NCI-H187 (cell line): ENCODE measurements at places on chromosomes 4 and X.

DNA sequence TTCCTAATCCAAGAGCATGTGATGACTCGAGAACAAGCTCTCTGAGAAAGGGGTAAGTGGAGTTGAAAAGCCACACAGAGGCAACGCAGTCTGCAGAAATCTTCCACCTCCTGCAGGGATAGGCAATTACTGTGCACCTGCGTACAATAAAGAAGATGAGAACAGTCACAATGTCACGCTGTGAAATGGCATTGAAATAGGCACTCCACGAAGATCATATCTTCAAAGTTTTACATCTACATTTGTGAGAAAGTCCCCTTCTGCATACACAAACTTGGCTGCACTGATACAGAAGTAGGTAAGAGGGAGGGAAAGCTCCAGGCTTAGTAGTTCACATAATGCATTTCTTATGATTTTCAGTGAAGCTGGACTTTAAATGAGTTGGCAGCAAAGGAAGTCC, 27.1 kb downstream of the DDX60L start:
- peak; percentile 22 for DNase-seq

- DNase-seq, result no peak
Observed at GRCh38 chr4:36206603-36207311, 37.6 kb downstream of the ARAP2 start.

- no peak for DNase-seq
Observed at GRCh38 chr4:73068491-73069337, 802 bp downstream of the COX18 start.

DNA sequence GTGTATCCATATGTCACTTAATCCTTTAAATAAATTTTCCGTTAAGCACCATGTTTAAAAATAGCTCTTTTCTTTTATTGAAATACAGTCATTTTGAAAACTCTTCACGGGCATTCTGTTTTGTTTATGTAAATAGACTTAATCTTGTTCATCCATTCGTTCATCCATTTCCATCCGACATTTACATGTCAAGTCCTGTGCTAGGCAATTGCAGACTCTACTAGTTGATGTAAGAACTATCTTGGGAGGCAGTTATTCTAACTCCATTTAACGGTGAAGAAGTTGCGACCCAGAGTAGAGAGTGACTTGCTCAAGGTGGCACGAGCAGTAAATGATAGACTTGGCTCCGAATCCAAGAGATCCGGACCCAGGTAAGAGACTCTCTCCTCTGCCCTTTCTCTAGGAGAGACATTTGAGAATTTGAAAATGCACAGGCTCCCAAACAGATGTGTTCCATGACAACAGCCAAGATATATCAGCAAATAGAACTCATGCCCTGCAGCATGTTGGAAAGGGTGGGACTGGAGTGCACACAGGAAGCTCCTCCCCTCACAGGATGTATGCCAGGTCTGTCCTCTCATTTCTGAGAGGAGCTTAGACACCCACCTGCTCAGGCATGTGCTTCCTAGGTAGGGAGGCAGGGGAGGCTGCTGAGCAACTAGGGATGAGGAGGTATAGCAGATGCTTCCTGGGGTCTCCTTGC, 64.5 kb downstream of the DRD5 start:
- DNase-seq, result no peak

DNA sequence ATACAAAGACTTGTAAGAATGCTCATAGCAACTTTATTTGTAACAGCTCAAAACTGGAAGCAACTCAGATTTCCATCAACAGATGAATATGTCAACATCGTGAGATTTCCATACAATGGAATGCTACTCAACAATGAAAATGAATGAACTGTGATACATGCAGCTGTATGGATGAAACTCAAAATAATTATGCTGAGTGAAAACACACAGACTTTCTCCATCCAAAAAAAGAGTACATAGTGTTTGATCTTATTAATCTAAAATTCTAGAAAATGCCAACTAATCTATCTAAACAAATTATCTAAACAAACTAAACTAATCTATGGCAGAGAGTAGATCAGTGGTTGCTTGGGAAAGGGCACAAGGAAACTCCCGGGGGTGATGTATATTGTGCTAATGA, 42.7 kb downstream of the PPP1R2C start:
- no peak for DNase-seq

DNA sequence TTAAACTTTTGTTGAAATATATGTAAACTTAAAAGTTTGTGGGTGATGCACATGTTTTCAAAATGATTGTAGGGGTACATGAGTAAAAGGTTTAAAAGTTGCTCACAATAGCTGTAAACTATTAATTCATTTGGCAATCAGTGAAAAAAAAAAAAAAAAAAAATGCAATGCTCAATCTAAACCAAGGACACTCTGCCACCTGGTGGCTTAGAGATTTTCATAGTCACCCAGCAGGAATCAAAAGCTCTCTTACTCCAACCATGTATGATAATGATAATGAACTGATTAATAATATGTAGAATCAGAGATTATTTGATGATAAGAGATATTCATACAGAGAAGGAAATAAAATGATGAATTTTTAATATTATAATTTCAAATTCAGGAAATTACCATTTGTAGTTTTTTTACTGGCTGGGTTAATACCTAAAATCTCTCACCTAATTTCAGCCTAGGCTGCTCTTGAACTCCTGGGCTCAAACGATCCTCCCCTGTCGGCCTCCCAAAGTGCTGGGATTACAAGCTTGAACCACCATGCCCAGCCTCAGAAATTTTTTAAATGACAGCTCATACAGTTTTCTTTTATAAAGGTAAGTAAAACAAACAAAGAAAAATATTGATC, 46.9 kb upstream of the SLC25A4 start:
- no peak for DNase-seq

DNA sequence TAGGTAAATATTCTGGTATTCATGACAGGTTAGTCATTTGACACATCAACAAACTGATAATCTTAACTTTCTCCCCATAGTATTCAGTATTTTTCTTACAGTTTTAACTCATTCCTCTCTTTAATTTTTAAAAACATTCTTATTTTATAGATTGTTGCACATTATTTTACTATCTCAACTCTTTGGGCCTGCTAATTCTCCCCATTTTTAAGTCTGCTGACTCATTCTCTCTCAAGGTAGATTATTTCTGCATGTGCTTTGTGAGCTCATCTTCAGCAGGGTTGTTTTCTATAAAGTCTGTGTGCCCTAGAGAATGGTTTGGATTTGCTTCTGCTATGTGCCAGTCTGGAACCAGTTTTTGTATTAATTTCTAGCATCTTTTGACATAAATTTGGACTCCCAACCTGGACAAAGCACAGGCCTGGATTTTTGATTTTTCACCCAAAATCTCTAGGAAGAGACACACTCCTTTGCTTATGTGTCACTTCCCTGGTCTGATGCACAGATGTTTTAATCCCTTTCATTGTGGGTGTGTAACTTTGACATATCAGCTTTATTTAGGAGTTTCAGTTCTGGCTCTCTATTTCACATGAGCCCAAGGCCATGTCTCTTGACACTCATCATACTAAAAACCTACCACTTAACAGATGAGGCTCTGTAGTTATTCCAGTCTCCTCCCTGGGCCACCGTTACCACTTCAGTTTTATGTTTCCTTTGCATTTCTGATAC, 194.3 kb upstream of the PGRMC2 start:
- no peak for DNase-seq

DNA sequence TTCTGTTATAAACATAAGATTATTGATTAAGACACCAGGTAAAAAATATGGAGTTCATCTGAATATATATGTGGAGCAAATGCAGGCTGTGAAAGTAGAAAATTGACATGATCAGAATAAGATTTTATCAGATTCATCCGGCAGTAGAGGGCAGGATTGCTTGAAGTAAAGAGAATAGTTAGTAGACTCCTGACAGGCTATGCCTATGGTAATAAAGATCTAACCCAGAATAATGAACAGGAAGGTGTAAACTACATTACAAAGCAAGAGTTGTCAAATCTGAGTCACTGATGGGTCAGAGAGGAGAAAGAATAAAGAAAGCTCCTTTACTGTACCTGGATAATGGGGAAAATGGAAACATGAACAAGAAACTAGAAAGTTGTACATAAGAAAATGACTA, 20.8 kb upstream of the TMEM184C start:
- DNase-seq, result no peak

- DNase-seq, result no peak
Observed at GRCh38 chr4:112516471-112517066, 589 bp upstream of the NEUROG2 start.

GRCh38 chr4:87953826-87954225, 21.7 kb upstream of the SPP1 start:
- no peak for DNase-seq

DNA sequence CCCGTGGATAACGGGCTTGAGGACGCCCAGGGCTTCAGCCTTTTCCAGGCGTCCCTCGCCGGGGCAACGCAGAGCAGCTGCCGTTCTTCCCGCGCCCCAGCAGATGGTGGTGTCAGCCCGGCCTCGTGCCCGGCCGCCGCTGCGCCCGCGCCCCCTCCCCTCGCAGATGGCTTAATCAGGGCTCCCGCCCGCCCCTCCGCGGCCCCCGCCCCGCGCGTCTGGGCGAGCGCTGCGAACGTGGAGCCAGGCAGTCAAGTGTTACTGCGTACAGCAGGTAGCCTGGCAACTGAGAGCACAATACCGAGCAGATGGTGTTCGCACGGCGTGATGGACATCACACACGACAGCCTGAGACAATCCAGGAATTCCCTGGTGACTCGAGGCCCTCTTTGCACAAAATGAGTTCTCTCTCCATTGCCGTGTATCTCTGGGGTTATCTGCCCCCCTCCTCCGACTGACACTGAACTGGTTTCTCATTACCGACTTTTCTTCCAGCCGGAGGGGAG, 69.3 kb downstream of the MGST2 start:
- DNase-seq, result peak; percentile 97

DNA sequence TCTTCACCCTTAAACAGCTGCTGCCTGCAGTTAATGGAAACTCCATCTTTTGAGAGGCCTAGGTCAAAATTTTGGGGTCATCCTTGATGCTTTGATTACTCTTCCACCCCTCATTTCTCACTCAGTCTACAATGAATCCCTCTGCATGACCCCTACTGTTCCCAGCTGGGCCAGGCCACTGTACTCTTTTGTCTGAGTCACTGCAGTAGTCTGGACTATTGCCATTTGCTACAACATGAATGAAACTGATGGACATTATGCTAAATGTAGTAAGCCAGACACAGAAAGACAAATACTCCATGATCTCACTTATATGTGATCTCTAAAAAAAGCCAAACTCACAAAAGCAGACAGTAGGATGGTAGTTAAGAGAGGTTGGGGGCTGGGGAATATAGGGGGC, 28.3 kb downstream of the STK32B start:
- DNase-seq, result no peak

- DNase-seq, result no peak
Observed at GRCh38 chr4:15376594-15376993, 51.2 kb upstream of the C1QTNF7 start.

DNA sequence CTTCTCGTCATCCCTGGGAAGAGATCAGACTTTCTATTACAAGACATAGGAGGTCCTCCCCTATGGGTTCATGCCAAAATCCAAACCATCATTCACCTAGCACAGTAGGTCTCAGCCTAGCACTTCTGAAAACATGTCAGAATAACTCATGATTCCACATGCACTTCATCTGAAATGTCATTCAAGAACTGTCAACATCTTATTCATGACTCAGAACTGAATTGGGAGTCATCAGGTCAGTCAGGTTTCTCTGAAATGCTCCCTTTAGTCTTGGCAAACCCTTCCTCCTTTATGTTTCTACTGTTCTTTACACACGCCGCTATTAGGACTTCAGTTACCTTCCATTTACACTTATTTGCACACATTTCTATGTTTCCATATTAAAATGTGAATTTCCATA, 67.2 kb downstream of the ANTXR2 start:
- DNase-seq, result no peak

DNA sequence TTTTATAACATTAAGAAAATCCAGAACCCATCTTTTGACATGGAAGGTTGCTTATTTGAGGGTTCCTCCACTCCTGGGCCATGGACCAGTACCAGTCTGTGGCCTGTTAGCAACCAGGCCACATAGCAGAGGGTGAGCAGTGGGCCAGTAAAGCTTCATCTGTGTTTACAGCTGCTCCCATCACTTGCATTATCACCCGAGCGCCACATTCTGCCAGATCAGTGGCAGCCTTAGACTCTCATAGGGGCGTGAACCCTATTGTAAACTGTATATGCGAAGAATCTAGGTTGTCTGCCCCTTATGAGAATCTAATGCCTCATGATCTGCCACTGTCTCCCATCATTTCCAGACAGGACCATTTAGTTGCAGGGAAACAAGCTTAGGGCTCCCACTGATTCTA, 58.6 kb downstream of the NDST4 start:
- DNase-seq, result no peak

DNA sequence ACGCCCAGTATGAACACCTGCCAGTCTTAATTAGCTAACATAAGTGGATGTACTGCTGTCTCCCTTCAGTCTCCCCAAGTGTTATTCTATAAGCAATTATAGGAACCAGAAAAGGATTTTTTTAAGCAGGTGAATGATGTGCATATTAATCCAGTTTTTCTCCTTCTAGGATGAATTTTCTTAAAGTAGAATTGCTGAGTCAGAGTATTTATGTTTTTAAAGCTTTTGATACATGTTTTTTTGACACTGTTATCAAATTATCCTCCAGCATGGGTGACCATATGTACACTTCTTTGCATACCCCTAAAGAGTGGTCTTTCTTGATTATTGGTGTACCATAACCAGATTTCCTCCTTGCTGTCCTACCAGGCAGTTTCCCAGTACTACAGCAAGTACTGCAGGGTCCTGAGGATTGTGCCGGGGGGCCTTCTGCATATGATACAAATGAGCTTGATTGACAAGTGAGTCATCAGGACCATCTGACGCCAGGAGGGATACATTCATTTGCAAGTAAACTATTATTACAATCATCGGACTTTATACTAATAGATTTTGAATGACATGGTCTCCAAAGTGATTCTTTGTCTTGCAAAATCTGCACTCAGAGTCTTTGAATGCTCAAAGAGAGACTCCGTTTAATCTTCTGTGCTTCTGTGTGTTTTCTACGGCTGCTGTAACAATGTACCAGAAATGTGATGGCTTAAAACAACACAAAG, 10.7 kb upstream of the PCYT1B start:
- DNase-seq, result no peak

DNA sequence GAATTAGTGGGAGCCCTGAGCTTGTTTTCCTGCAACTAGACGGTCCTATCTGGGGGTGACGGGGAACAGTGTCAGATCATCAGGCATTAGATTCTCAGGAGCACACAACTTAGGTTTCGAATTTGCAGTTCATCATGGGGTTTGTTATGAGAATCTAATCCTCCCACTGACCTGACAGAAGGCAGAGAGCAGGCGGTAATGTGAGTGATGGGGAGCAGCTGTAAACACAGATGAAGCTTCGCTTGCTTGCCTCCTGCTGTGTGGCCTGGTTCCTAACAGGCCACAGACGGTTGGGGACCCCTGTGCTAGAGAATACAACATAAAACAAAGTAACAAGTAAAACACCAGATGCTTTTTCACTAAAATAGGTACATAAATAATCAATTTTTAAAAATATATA, 86.2 kb upstream of the BLTP1 start:
- no peak for DNase-seq
